Subcutaneous preadipocyte (primary cell): ENCODE measurements at places on chromosomes 12 and 14. TPM values are rescaled to one million over a fixed set of nuclear protein-coding genes. Genes with fewer than 3 reads are reported as not detected.

Gene RBM23
- 34.9 and 50.0 TPM in 2 replicates for total RNA-seq

Gene PTPRB
- total RNA-seq, result under 0.01 TPM in 1 of 2 replicates, not detected in the other

Gene ASIC1
- total RNA-seq, result 1.2 and 2.6 TPM in 2 replicates

Gene TEX22
- 0.20 and 0.73 TPM in 2 replicates for total RNA-seq

Gene CISTR
- total RNA-seq, result not detected in 2 replicates

Gene TUBA1C
- total RNA-seq, result 823 and 1,037 TPM in 2 replicates

Gene CBLN3
- total RNA-seq, result 1.4 and 4.4 TPM in 2 replicates
